ENCODE measurements at places on chromosomes 11 and 22.
A peak's percentile ranks its signal among the peaks of the same experiment; 100 is the strongest.

DNA sequence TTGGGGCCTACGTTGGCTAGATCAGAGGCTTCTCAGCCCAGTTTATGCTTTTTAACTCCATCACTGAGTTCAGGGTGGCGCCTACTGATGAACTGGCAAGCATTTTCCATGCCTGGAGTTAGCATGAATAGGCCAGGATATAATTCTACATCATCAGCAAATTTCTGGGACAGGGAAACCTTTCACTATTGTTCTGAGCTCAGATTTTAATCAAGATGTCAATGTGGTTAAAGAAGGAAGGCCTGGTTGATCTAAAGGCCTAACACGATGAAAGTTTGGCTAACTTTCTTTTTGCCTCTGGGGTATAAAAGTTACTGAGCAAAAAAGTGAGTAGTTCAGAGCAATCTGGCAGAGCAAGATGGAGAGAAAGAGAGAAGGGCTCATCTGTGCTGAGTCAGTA lies 21.7 kb upstream of the IFITM3 start:
- no peak for DNase-seq

DNA sequence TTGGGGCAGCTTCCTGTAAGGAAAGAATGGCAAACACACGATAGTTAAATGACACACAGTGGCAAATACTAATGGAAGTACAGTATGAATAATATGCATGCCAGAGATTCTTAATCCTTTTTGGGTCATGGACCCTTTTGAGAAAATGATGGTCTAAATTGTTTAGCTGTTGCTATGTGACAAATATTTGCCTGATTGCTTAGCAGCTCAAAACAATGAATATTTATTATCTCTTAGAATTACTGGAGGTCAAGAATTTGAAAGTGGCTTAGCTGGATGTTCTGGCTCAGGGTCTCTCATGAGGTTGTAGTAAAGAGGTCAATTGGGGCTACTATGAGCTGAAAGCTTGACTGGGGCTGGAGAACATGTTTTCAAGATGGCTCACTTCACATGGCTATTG lies 69.7 kb downstream of the FANCF start:
- DNase-seq = no peak

GRCh38 chr11:79482800-79483199 lies 42.0 kb upstream of the TENM4 start:
- DNase-seq = no peak

DNA sequence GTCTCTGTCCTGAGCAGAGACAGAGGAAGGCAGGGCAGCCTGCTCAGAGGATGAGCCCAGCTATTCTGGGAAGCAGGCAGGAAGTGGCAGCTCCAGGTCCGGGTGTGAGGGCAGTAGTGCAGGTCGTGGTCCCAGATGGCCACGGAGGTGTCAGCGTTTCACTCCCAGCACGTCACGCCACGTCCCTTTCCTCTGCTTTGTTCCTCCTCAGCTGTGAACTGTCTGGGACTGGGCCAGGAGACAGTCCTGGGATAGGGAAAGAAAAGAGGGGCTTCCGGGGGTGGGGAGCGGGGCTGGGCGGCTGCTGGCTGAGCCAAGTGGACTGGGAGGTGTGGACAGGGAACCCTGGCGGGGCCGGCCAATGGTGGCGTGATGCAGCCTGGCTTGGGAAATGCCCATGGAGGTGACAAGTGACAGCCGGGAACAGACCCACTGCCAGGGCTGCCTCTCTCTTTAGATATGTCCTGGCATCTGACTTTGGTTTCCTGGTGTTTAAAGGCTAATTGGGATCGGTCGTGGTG lies 64.7 kb downstream of the KCNQ1 start:
- DNase-seq = no peak

- DNase-seq = peak; percentile 72
Observed at GRCh38 chr11:46247659-46248058, 29.8 kb upstream of the CREB3L1 start.

DNA sequence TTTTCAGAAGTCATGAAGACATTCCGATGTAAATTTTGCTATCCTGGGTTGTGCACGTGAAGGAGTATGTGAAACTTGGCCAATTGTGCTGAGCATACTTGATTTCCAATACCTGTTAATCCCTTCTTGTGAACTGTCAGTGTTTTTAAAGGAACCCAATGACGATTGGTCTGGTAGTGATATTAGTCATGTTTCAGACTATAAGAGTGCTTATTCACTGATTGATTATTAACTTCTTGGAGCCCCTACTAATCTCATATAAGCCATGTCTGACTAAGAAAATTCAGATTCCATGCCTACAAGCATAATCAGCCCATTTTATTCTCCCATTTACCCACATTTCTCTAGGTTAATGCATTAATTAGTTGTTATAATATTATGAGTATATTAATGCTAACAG lies 330.8 kb upstream of the MTNR1B start:
- no peak for DNase-seq

- DNase-seq = no peak
Observed at GRCh38 chr11:107801641-107802040, 56.9 kb downstream of the SLC35F2 start.

GRCh38 chr11:59866836-59867235 lies 549 bp upstream of the TCN1 start:
- no peak for DNase-seq

DNA sequence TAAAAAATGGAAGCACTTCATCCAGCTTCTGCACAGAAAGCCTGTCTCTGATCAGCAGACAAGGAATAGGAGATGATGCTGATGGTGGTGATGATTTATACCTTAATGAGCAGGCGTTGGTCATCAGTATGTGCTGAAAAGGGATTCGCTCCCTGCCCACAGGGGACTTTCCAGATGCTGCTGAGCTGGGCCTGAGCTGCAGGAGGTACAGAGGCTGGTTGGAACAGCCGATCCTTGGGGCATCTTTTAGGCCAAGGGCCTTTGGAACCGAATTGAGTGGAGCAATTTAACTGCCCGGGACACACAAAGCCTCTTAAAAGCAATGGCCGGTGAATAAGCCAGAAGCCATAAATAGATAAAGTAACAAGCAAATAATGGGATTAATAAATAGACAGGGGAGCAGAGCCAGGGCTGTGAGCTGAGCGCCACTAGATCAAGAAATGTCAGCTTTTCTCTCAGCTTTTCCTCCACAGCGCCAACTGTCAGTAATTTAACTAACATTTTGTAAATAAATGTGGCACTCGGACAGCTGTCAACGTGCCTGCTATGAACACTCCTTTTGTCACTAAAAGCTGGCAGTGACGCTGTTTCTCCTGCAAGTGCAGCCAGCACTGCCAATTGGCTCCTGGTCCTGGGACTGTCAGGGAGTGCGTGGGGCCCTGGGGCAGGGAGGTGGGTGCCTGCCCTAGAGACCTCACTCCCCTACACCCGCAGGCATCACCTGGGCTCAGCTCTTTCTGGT lies 562.3 kb downstream of the NTM start:
- DNase-seq = no peak

DNA sequence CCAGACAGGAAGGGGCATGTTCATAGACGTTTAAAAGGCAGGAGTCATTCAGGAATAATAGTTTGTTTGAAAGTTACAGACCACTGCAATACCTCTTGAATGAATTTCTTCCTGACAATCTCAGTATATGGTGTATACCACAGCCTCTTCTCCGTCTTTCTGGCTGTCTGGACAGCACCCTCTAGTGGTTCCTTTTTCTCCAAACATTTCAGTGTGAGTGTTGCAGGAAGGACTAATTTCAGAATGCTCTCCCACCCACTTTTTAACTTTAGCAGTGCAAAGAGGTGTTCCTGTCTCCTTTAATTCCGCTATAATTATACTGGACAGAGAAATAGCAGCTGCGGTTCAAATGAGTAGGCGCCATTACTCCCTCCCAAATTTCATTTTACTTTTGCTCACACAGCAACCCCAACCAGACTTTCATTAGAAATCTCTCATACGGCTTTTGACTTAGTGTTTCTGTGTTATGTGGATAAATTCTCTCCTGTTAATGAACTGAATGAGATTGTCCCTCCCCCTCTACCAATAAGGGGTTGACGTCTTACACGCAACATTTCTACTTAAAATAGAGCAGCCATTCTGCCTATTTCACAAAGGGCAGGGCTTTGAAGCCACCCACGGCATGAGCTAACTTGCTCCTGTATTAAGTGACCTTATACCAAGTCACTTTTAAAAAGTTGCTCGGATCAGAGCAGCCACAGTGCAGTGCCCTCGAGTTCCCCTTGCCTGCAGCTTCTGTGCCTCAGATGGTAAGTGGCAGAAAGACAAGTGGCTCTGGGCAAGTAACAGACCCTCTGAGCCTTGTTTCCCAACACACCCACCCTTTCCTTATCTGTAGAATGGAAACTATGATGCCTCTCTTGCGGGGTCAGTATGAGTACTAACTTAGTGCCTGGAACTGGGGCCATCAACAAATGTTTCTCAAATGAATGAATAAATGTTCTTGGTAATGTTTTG lies 368.6 kb downstream of the OPCML start:
- peak; percentile 7 for DNase-seq

GRCh38 chr11:7890417-7891172 lies 40.5 kb downstream of the OR10A6 start:
- no peak for DNase-seq

DNA sequence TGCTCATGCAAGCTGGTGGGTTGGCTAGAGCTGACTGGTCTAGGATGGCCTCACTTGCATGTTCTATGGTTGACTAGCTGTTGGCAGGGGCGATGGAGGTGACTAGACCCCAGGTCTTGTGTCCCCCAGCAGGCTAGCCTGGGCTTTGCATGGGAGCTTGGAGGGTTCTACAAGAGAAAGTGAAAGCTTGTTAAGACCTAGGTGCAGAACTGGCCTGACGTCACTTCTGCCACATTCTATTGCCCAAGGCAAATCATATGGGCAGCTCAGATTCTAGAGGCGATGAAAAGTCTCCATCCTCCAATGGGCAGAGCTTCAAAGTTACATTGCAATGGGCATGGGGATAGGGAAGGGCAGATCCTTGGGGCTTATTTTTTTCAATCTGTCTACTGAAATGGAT lies 170.9 kb downstream of the MIAT start:
- DNase-seq = no peak

GRCh38 chr11:123546515-123546914 lies 107.9 kb downstream of the SCN3B start:
- DNase-seq = no peak

DNA sequence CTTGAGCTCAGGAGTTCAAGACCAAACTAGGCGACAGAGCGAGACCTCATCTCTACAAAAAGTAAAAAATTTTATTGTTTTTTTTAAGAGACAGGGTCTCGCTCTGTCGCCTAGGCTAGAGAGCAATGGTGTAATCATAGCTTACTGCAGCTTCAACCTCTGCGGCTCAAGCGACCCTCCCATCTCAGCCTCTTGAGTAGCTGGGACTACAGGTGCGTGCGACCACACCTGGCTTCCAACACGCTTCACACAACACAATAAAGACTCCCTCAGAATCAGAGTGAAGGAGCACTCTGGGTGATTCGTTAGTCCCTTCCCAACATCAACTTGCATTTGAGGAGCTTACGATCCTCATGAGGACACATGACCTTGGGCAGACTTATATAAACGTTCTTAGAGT lies 79.5 kb upstream of the APOA1 start:
- no peak for DNase-seq

- DNase-seq = no peak
Observed at GRCh38 chr11:122743097-122743741, 87.7 kb downstream of the UBASH3B start.

DNA sequence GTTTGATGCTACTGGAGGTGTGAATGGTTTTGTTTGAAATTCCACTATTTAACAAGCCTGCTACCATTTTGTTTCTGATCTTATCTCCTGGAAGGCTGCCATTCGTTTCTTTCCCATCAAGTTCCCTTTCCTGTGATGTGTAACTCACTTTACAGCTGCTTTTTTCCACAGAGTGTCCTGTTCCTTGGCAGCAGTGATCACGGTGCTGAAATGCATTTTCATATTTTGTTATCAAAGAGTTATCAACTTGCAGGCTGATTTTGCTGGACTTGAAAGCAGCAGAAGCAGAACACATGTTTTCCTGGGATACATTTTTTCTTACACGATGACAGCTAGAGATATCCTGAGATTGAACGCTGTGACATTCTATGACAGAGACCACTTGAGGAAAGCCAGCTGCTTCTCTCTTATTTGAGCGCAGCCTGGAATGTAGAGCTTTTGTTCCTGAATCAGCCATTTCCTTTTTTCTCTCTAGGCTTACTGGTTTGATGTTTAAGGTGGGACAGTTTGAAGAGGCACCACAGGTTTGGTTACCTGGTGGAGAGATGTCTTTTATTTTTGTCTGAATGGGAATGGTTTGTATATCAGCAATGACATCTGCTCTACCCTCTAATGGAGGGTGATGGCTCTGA lies 34.7 kb downstream of the PRR14L start:
- DNase-seq = no peak

DNA sequence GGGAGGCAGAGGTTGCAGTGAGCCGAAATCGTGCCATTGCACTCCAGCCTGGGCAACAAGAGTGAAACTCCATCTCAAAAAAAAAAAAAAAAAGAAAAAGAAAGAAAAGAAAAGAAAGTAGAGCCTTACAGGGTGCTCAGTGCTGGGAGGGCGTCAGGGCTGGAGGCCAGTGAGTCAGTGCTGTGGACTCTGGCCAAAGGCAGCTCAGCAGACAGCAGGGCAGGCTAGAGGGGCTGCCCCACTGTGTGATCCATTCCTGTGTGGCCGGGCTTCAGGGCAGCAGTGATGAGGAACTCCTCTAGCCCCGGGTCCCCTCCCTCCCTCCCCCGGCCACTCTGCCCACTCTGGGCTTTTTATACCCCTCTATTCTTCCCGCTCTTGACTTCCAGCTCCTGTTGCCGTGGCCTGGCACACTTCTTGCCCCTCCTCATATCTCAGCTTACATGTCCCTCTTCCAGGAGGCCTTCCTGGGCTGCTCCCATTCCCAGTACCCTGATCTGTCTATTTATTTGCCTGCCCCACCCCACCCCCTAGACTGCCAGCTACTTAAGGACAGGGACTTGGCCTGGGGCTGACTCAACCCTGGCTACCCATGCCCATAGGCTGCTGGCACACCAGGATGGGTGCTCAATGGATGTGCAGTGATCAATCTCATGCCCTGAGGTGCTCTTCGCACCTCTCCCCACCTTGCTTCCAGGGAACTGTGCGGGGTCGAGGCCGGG lies 10.1 kb downstream of the SYT12 start:
- DNase-seq = no peak

GRCh38 chr11:70862093-70862492 lies 390.3 kb downstream of the SHANK2 start:
- DNase-seq = no peak

- DNase-seq = no peak
Observed at GRCh38 chr11:129061492-129062230, 119.0 kb upstream of the TP53AIP1 start.

GRCh38 chr22:23530766-23531282 lies 49.3 kb downstream of the IGLL1 start:
- no peak for DNase-seq

GRCh38 chr22:44160421-44160820 lies 20.3 kb upstream of the PARVG start:
- no peak for DNase-seq

DNA sequence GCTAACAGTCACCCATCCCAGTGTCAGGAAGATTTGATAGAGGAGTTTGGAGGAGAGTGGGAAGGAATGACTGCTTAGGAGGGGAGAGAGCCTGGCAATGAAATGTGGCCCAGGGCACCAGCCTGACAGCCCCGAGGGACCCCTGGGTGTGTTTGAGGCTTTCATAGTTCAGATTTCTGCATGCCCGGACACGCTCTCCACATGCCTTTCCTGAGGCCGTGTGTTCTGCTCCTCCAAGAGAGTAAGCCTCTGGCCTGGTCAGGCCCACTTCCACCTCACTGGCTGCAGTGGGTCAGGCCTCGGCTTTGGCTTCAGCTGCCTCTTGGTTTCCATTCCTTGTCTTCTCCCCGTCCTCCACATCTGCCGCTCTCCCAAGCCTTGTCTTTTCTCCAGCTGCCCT lies 78.4 kb downstream of the C22orf31 start:
- DNase-seq = no peak

All from SHP77 treated with DMSO at 0.1 percent for 48 hours (cell line).